ENCODE measurements at places on chromosomes 7 and 10.
A peak's percentile ranks its signal among the peaks of the same experiment; 100 is the strongest.

DNA sequence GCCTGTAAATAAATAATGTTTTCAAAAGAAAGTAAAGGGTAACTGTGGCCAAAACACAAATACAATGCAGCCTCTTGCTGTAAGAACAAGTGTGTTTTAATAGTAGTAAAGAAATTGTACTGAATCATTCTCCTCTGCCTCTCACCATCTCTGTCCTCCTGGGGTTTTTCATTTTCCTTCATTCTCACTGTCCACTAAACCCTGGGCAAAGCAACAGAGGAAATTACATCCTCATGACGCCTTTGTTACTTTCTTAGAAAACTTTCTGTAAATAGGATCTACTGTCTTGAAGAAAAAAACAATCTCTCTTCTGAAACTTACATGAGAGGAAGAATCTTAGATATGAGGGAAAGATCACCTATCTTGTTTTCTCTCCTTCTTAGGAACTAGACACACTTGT is 54.6 kb downstream of the ASB4 start:
- DNase-seq = no peak

DNA sequence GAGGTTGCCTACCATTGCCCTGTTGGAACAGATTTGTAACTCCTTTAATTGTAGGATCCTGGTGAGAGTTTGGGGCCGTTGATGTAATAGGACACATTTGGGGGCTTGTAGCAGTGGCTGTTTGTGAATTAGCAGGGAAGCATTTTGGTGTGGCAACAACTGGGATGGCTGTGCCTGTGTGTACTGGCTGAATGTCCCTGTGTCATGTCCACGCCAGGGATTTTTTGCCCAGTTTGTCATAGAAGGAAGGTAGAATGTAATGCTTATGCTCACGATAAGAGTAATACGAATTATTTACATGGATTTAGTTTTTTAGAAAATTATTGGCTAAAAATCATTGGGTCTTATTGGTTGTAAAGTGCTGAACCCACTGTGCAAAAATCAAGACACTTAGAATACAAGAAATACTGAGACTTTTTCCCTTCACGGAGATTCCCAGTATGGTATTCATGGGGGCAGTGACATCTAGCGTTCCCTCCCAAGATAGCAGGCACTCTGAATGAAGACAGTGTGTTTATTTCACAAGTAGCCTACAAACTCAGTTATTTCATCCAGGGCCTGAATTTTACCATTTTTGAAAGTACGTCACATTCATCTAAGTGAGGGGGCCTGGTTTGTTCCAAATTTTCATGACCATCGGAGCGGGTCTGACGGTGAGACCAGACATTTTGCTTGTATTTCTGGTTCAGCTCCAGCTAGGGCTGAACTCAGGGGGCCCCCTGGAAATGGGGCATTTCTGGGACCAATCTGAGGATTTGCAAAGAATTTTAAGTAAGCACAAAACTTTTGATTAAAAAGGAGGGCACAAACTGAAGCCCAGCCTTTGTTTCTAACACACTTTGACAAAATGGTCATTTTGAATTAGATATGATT is 74.7 kb downstream of the CACNB2 start:
- DNase-seq = peak; percentile 53

GRCh38 chr10:50600286-50600685 is 23.5 kb downstream of the SGMS1 start:
- no peak for DNase-seq

DNA sequence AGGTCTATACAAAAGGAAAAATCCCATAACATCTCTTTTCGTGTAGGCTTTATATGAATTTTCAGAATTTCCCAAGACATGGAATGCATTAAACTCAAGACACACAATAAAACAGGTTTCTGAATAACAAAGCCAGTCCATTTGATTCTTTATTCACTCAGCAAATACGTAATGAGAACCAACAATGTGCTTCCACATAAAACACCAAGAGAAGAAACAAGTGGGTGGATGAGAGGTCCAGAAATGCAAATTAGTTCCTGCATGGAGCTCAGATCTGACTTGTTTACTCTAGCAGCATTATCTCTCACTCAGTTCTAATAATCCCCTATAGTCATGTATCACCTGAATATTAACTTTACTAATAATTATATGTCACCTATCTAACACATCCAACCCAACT is 249.5 kb downstream of the LRRTM3 start:
- DNase-seq = no peak

- DNase-seq = no peak
These were observed 9.3 kb upstream of the PDLIM1 start for GRCh38 chr10:95300022-95300539.

DNA sequence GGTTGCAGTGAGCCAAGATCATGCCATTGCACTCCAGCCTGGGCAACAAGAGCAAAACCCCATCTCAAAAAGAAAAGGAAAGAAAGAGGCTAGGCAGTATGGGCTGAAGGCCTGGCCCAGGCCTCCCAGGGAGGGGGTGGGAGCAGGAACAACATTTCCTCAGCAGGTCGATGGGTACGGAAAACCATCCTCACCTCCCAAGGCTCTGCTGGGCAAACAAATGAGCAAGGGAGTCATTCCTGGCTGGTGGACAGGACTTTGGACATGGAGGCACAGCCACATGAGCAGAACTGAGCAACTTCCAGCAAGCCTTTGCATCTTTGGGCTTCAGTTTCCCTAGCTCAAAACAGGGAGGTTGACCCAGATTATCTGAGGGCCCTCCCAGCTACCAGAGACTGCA is 13.0 kb downstream of the OGDHL start:
- DNase-seq = no peak

GRCh38 chr7:128741491-128741890 is 2.3 kb downstream of the CALU start:
- DNase-seq = no peak

DNA sequence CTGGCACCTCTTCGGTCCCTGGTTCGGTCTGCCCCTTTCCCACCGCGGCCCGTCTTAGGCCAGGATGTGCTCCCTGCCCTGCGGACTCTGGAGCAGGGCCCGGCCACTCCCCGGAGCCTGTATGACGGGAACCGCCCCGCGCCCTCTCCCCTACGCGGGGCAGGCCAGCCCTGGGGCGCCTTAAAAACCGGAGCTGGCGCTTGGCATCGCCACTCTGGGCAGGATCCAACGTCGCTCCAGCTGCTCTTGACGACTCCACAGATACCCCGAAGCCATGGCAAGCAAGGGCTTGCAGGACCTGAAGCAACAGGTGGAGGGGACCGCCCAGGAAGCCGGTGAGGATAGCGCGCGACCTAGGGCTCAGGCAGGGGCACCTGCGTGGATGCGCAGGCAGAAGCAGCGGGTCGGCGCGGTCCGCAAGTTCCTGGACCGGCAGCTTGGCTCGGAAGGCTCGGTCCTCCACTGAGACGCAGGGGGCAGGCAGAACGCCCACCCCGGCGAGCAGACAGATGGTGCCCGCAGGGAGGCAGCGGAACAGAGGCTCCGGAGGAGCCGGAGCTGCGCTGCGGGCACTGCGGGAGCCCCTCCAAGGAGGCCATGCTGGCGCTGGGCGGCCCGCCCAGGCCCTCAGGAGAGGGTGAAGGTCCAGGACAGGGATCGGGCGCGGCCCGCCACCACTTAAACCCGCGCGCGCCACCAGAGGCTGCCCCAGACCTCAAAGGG is at the start of gene ADIRF:
Gene ADIRF (plus strand): TSS at position 212 of the 723 bp plus-strand sequence. CDS start 63 bp downstream, at position 275.
- no peak for DNase-seq

DNA sequence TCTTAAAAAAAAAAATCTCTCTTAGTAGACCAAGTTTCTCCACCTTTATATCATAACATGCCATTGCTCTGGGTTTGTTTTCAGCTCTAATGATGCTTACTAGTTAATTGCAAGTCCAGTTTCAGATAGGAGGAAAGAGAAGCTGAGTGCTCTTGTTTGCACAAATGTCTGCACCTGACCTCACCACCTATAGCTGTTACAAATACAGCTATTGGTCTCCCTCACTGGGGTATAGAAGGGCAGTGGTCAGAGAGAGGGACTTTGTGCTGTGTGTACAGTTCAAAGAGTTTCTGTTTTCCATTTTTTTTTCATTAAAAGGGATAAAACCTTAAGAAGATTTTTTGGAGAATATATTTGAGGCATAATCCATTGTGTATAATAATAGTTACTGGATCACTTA is 52.7 kb downstream of the TAS2R16 start:
- no peak for DNase-seq

GRCh38 chr7:134729895-134730294 is 49.5 kb upstream of the CALD1 start:
- DNase-seq = no peak

GRCh38 chr10:26821699-26822570 is 38.8 kb downstream of the ABI1 start:
- no peak for DNase-seq

DNA sequence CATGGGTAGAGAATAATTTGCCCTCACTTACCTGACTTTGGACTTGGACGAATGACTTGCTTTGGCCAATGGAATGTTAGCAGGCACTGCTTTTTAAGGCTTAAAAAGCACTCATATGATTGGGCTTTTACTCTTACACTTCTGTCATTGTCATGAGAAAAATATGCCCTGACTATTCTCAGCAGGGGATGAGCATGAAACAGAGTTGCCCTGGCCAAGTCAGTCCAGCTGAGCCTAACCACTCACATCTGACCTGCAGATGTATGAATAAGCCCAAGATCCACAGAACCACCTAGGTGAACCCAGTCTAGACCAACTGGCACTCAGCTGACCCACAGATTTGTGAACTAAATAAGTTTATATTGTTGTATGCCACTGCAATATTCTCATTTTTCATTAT is 573.5 kb downstream of the TNS3 start:
- DNase-seq = no peak

DNA sequence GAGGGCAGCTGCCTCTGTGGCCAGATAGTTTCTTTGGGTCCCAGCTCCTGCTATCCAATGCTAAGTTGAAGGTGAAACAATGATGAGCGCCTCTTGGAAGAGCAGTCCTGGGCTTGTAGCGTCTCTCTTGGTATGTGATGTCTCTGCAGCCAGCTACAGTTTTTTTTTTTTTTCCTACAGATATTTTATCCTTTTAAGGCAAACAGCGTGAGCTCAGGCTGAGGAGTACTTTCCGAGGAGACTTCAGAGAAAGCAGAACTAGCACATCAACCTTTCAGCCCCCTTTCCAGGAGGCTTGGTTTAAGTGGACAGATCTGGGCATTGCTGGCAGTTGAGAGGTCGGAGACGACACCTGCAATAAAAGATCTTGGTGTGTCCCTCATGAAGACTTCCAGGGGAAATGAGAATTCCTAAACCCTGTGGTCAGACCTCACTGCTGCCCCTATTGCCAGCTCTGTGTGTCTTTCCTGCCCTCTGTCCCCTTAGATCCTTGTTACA is 9.1 kb downstream of the PRKG1 start:
- DNase-seq = no peak

GRCh38 chr7:140225562-140226249 is 48.9 kb upstream of the KDM7A start:
- no peak for DNase-seq

DNA sequence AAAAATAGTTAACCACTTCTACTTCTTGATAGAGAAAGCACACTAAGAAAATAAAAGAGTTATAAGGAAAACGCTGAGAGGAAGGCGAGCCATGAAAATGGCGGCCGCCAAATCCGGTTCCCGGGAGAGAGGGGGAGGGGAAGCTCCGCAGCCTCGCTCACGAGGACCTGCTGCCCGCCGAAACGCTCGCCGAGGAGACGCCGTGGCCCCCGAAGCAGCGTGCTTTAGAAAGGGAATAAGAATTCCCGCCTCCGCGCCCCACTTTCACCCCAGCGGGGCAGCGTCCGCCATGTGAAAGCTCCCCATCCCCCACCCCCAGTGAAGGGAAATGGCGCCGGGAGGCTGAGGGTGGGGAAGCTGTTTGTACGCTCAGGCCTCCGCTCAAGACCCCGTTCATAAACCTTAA is 505 bp downstream of the HNRNPA2B1 start:
- DNase-seq = no peak

- no peak for DNase-seq
These were observed 72.8 kb upstream of the GLCCI1 start for GRCh38 chr7:7895754-7896153.

DNA sequence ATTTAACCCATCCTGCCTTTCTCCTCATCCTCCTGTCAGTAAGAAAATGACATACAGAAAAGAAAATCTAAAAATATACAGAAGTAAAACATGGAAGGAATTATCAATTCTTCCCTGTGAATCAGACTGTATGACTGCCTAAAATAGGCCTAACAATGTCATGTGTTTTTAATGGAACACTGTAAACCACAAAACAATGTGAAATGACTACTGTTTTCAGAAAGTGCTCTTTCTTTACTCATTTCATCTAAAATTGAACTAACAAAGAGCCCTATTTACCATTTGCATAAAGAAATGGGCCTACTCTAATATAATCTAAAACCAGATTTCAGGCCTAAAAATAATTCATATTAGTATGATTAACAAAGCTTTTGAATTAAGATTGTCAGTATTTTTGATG is 35.7 kb downstream of the SEMA3E start:
- no peak for DNase-seq

DNA sequence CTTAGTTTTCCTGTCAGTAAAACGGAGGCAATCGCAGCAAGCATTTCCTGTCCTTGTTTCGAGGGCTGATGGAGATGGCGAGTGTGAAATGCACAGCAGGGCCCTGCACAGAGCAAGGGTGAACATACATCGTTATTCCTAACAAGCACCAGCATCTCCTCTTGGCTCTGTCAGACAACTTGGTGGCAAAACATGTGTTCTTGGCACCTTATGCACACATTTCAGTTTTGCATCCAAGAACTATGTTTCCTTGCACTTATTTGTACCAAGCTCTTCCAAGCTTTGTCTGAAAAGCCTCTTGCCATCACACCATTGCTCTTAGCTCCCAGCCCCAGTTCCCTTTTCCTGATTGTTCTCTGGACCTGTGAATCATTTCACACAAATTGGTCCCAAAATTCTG is 132.9 kb upstream of the GRB10 start:
- no peak for DNase-seq

DNA sequence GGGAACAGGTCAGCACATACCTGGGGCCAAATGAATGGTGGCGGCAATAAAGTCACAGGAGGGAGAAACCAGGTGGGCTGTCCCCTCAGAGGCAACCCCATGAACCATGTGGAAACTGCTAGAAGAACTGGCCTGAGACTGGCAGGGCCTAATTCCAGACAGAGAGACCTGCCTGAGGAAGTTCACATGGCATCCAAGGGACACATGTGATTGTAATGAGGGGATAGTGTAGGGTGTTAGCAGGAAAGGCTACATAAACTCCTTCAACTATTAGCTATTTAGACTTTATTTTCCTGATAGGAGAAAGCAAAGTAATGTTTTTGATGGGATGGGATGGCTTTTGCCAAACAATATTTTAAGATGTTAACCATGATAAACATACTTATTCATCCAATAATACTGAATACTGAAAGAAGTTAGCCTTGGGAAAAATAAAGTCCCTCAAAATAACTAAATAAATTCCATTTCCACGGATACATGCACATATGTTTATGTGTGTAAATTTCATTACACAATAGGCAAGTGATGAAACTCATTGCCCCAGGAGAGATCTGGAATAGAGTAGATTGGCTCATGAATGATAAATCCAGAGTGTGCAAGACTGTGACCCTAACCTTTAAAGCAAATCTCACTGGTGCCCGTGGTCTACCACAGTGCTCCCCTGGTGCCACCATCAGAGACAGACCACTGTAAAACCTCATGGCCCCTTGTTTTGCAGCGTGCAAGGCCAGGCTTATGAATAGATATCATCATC is 137.0 kb downstream of the NRF1 start:
- no peak for DNase-seq

Data from brain pericyte (primary cell).